SHP77 (cell line): ENCODE measurements at places on chromosomes 6 and 20.
A peak's percentile ranks its signal among the peaks of the same experiment; 100 is the strongest.

- no peak for DNase-seq
Observed at GRCh38 chr6:163254341-163254835, 160.1 kb upstream of the QKI start.

DNA sequence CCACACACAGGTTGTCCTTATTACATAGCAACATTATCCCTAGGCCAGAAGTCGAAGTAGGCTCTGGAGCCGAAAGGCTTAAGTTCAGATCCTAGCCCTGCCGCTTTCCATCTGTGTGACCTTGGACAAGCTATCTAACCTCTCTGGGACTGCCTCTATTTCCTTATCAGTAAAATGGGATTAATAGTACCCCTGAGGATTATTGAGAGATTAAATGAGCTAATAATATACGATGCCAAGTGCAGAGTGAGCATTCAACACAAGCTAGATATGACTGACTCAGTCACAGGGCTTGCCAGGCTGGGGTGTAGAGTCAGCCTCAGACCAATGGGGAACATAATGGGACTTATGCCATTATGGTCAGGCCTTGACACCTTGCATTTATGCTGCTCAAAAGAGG, 8.9 kb upstream of the SPATA2 start:
- DNase-seq, result no peak

DNA sequence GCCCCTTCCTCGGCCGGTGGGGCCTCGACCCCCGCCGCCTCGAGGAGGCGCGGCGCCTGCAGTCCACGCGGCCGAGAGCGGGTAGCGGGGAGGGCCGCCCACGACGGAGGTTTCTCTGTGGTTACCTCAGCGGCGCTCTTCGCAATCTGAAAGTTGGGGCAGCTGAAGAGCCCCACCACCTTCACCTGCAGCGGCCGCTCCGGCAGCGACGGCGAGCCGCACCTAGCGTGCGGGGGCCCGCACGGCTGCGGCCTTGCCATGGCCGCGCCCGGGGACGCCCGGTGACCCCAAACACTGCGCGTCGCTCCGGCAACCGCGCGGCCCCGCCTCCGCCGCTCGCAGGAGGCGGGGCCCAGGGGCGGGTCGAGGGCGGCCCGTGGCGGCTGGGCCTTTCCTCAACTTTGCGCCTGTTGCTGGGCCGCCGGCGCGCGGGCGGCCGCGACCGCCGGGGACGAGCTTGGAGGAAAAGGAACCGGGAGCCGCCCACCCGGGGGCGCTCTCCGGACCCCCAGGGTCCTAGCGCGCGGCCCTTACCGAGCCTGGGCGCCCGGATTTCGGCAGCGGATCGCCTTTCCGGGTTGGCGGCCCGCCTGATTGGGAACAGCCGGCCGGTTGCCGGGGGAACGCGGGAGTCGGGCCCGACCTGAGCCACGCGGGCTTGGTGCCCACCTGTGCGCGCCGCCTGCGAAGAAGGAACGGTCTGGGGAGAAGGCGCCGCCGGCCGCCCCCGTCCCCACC, at the start of the genes PPIL6 and SMPD2:
Gene PPIL6, minus strand, starts transcription at position 298 of the 738 bp plus-strand sequence. Its CDS starts 38 bp downstream, at position 260.
Gene SMPD2, plus strand, starts transcription at position 394 of the 738 bp plus-strand sequence. CDS start 398 bp downstream, outside the sequence.
- DNase-seq, result peak; percentile 83

- DNase-seq, result peak; percentile 80
Observed at GRCh38 chr20:8043687-8044282, 24.2 kb upstream of the TMX4 start.

DNA sequence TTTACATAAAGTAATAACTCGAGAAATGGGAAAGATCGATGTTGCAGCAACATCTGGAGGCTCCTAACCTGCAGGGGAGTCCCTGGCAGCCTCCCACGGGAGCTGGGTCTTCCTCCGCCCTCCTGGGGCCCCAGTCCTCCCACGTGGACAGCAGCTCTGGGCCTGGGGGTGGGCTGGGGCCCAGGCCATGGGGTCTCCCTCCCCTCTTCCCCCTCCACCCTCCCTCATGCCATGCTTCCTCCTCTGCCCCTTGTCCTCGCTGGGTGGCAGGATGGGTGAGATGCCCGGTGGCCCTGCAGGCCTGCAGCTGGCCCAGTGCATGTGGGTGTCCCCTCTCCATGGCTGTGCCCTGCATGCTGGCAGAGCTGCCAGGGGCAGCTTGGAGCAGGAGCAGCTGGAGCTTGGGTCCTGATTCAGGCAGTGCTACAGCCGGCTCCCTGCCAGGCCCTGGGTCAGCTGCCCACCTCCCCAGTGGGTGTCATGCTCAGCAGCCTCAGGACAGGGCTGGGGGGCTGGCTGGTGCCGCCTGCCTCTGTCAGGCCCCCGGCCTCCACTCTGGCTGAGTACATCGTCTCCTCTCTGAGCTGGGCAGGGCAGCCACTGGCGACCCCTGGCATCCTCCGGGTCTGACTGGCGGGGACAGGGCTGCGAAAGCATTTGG, 48.9 kb upstream of the BHLHE23 start:
- DNase-seq, result no peak
